ENCODE measurements at places on chromosomes 12 and 14. TPM values are rescaled to one million over a fixed set of nuclear protein-coding genes. Genes with fewer than 3 reads are reported as not detected.

Gene TAMALIN
- 0.38 TPM for total RNA-seq

Gene ORAI1
- 35.3 TPM for total RNA-seq

Gene TEAD4
- 39.4 TPM for total RNA-seq

Gene NTF3
- not detected for total RNA-seq

Gene KLRK1
- not detected for total RNA-seq

Gene CCND2
- total RNA-seq, result 0.12 TPM

Gene FSCB
- not detected for total RNA-seq

Gene KLHDC1
- total RNA-seq, result 0.24 TPM

Gene DAO
- total RNA-seq, result not detected

Gene CNTN1
- 35.1 TPM for total RNA-seq

Gene ART4
- total RNA-seq, result not detected

Gene FAM161B
- 1.5 TPM for total RNA-seq

Gene SYNE2
- total RNA-seq, result 10.5 TPM

Gene KLHL33
- total RNA-seq, result not detected

Gene LRTM2
- not detected for total RNA-seq

Gene GNG2
- 3.4 TPM for total RNA-seq

Gene TIMM9
- 71.7 TPM for total RNA-seq

Gene CTSG
- total RNA-seq, result not detected

Gene SMOC1
- total RNA-seq, result 17.4 TPM

Gene GPR84
- total RNA-seq, result 0.15 TPM

Gene SVOP
- total RNA-seq, result not detected

Gene DTX3
- 17.8 TPM for total RNA-seq

Gene GRIN2B
- 3.9 TPM for total RNA-seq

Gene HOXC13
- total RNA-seq, result 18.5 TPM

Gene NKX2-1
- not detected for total RNA-seq

Gene POU6F1
- total RNA-seq, result 1.6 TPM

Gene PPP1R1A
- total RNA-seq, result not detected

Gene SCN8A
- total RNA-seq, result 1.3 TPM

Gene CD163L1
- total RNA-seq, result 0.72 TPM

Gene NID2
- total RNA-seq, result 40.0 TPM

Gene PMCH
- total RNA-seq, result not detected

Gene APOLD1
- 0.19 TPM for total RNA-seq

Gene LYZ
- not detected for total RNA-seq

Gene OR4Q3
- not detected for total RNA-seq

Gene COX8C
- total RNA-seq, result not detected

Gene FBXO33
- total RNA-seq, result 7.4 TPM

Data from A549 treated with Mapracorat at 1 μM for 4 hours (cell line).